Stimulated activated CD8-positive, alpha-beta memory T cell treated with anti-CD3 and anti-CD28 coated beads, Interleukin-7, amount 100 ng/mL, for 1 hour (primary cell): ENCODE measurements at places on chromosomes 12 and 14.

DNA sequence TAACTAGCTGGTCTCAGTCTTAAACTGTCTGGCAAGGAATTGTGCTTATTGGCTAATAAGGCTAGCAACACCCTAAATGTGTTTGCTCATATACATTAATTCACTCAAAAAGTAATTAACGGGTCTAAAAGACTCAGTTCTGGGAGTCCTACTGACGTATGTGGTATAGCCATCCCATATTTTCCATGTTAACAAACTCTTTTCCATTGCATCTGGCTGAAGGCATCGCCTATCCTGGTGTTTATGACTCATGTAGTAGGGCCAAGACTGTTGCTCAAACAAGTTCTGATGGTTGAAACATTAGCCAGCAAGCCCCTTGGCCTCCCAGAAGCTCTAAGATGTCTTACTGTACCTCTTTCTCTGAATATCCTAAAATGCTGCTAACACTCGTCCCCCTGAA, 98.5 kb downstream of the PHLDA1 start:
- DNase-seq = no peak

DNA sequence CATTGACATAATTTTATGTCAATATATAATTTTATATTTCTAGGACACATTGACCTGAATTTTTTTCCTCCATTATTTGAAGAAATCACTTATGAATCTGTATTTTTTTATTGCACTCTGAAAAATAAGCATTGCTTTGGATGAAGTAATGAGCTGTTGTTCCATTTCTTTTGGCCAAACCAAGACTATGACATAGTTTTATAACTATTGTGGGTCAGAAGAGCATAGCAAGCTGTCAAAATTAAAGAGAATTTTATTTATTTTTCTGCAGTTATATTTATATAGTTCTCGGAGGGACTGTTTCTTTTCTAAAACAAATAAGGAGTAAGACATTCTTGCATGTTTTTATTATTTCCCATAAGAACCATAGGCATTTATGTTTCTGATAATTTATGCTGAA, 8.5 kb downstream of the C12orf75 start:
- no peak for DNase-seq

GRCh38 chr14:104644656-104645378, 40.2 kb upstream of the TMEM179 start:
- DNase-seq = no peak

GRCh38 chr12:122050706-122051105, 27.9 kb upstream of the MLXIP start:
- DNase-seq = no peak

GRCh38 chr12:5548152-5548943, 116.4 kb downstream of the NTF3 start:
- no peak for DNase-seq

GRCh38 chr12:127548123-127548553, 718.8 kb upstream of the TMEM132C start:
- no peak for DNase-seq
